ENCODE measurements at places on chromosomes 7 and 10. TPM values are rescaled to one million over a fixed set of nuclear protein-coding genes. Genes with fewer than 3 reads are reported as not detected.

Gene CTBP2
- total RNA-seq, result 60.5 TPM

Gene CH25H
- not detected for total RNA-seq

Gene BEND7
- total RNA-seq, result 3.2 TPM

Gene PRXL2A
- total RNA-seq, result 88.7 TPM

Gene EPO
- 0.30 TPM for total RNA-seq

Gene LBX1
- not detected for total RNA-seq

Gene DIP2C
- 1.1 TPM for total RNA-seq

Gene ADAP1
- total RNA-seq, result 73.9 TPM

Gene TMEM176B
- total RNA-seq, result 2.3 TPM

Gene EVX1
- not detected for total RNA-seq

Gene JAKMIP3
- total RNA-seq, result 5.6 TPM

Gene LRRC18
- total RNA-seq, result not detected

Gene FIS1
- total RNA-seq, result 184 TPM

Gene C7orf57
- total RNA-seq, result 2.5 TPM

Gene MMP21
- not detected for total RNA-seq

Gene AKR1C8
- 2.7 TPM for total RNA-seq

Gene CYP2W1
- 0.63 TPM for total RNA-seq

Gene FAM25A
- 11.4 TPM for total RNA-seq

Gene KIAA1549
- 20.2 TPM for total RNA-seq

Gene INPP5F
- total RNA-seq, result 11.4 TPM

Gene TMEM26
- total RNA-seq, result not detected

Gene ECHDC3
- not detected for total RNA-seq

Gene PEX1
- total RNA-seq, result 20.2 TPM

Gene SNX10
- 9.8 TPM for total RNA-seq

Gene GNAI1
- 16.8 TPM for total RNA-seq

Gene GHRHR
- not detected for total RNA-seq

Gene PTN
- total RNA-seq, result 4.5 TPM

Gene PITX3
- not detected for total RNA-seq

Gene PILRA
- 1.5 TPM for total RNA-seq

Gene UBTD1
- 17.1 TPM for total RNA-seq

Gene EZH2
- total RNA-seq, result 48.6 TPM

Gene TFPI2
- 86.1 TPM for total RNA-seq

Gene ZSWIM8
- 49.2 TPM for total RNA-seq

Gene VPS37D
- 12.4 TPM for total RNA-seq

Gene C10orf105
- total RNA-seq, result not detected

Gene FXYD4
- not detected for total RNA-seq

Gene AKAP9
- 71.3 TPM for total RNA-seq

Gene HGF
- total RNA-seq, result not detected

Gene MRLN
- not detected for total RNA-seq

Gene HOXA5
- total RNA-seq, result 0.63 TPM

Gene MYPN
- total RNA-seq, result 4.1 TPM

Gene INA
- 20.9 TPM for total RNA-seq

Gene MBLAC1
- 1.4 TPM for total RNA-seq

Gene OR2A5
- not detected for total RNA-seq

Gene ABCC2
- 132 TPM for total RNA-seq

Gene PRF1
- total RNA-seq, result not detected

Gene LRRC4
- total RNA-seq, result 0.39 TPM

Gene TMEM225B
- total RNA-seq, result 1.5 TPM

Gene CABCOCO1
- total RNA-seq, result not detected

Gene GIMAP4
- not detected for total RNA-seq
